ENCODE measurements at places on chromosomes 2 and 18.

GRCh38 chr2:74119912-74120825 lies 27.5 kb downstream of the BOLA3 start:
- peak; percentile 92 for DNase-seq

DNA sequence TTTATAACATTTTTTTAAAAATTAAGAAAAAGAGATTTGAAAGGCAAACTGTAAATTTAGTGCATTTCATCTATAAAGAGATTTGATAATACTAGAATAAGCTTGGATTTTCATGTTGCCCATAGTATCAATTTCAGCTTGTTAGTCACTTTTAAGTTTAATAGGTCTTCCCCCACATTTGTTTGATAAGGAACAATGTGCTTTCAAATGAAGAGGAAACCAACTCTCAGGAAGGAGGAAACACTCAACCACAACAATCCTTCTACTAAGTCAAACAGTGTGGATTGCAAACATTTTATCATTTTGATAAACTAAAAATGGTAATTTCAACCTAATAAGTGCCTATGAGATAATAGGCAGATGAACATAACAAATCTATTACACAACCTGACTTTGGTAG lies 397.1 kb upstream of the CDH20 start:
- DNase-seq = no peak

GRCh38 chr2:77086051-77086450 lies 436.1 kb downstream of the LRRTM4 start:
- no peak for DNase-seq

- peak; percentile 7 for DNase-seq
Observed at GRCh38 chr2:147045113-147045512, 799.7 kb upstream of the ACVR2A start.

DNA sequence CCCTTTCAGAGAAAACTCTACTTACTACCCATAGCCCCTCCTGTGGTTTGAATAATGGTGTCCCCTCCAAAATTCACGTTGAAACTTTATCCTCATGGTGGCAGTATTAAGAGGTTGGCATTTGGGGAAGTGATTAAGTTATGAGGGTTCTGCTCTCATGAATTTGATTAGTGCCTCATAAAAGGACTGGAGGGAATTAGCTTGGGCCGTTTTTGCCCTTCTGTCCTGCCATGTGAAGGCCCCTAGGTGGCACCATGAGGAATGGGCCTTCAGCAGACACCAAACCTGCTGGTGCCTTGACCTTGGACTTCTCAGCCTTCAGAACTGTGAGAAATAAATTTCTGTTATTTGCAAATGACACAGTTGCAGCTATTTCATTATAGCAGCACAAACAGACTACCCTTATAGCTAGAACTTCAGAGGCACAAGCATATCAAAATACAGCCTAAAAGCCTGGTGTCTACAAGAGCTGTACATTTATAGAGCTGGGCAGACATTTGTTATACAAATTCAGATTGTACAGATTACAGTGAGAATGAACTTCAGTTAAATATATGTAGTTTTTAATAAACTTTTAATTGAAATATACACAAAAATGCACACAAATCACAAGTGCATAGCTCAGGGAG lies 2.6 kb upstream of the PTPN2 start:
- DNase-seq = no peak

- DNase-seq = no peak
Observed at GRCh38 chr2:66236067-66236685, 198.7 kb upstream of the MEIS1 start.

- DNase-seq = no peak
Observed at GRCh38 chr2:235007664-235008457, 56.0 kb downstream of the SH3BP4 start.

DNA sequence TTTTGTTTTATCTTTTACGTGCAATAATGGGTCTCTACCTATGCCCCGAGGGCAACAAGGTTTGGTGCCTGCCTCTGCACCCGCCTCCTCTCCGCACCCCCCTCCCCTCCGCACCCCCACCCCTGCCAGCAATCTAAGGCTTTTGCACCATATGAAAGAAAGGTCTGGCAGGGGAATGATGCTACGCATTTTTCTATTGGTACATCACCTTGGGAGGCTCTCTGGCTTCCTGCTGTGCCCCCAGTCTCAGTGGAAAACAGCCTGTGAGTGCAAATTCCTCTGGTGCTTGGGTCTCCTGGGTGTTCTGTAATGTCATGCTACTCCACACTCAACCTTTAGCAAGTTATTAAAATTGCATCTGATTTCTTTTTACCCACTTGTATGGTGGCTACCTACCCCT lies 161.3 kb upstream of the SMAD7 start:
- no peak for DNase-seq

DNA sequence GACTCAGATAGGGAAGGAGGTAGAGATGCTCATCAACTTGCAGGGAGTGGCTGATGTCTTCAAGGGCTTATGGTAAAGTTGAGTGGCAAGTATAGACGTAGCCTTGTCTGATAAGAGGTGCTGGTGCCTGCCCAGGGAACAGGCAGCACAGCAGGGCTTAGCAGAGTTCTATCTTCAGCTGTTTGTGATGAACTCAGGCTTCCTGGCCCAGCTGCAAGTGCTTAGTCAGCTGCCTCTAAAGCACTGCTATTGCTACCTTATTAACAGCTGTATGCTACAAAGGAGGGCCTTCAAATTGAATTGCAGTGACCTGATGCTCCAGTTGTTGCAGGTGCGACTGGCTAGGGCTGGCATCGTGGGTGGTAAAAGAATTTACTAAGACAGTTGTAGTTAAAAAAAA lies 82.1 kb downstream of the TSN start:
- no peak for DNase-seq

- DNase-seq = no peak
Observed at GRCh38 chr2:8298783-8299182, 383.1 kb upstream of the ID2 start.

- DNase-seq = no peak
Observed at GRCh38 chr2:129008055-129008880, 689.6 kb upstream of the HS6ST1 start.

GRCh38 chr2:23519334-23519651 lies 134.3 kb downstream of the KLHL29 start:
- no peak for DNase-seq

DNA sequence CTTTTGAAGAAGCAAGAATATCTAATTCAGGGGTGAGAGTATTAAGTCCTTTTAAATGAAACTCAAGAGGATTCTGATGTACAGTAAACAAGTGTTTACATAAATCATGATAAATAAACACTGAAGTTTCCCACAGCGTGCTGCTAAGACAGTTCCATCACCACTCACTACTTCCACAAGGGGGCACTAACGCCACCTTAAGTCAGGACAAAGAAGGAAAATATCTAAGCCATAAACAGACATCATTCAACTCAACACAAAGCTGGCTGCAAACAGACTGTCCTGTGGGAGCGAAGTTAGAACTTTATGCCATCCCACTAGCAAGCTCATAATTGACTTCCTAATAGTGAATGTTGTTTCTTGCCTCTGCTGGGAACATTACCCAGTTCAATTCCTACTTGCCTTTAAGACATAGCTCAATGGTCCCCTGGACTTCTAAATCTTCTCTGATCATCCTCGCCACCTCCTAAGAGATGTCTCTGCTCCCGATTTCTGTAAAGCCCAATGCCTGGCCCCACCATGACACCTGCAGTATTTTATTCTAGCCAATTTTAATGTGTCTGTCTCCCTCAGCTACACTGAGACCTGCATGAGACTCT lies 36.5 kb downstream of the MRPL44 start:
- peak; percentile 45 for DNase-seq

- DNase-seq = no peak
Observed at GRCh38 chr18:44893045-44893706, 212.5 kb downstream of the SETBP1 start.

GRCh38 chr18:78128004-78128403 lies 851.6 kb upstream of the SALL3 start:
- no peak for DNase-seq

DNA sequence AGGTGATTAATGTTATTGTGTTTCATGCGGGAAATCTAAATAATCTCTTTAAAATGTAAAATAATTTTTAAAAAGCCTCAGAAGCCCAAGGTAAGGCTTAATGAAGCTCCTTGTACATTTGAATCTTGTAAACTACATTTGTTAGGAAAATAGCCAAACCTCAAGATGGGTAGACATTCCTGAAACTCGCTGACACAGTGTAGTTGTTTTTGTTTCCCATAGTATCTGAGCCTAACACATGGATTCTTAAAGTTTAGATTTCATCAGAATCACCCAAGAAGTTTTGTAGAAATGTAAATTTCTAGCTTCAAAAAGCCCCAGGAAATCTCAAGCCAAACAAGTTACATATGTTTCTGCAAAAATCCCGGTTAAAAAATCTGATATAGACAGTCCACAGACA lies 1221.1 kb upstream of the ACVR2A start:
- no peak for DNase-seq

DNA sequence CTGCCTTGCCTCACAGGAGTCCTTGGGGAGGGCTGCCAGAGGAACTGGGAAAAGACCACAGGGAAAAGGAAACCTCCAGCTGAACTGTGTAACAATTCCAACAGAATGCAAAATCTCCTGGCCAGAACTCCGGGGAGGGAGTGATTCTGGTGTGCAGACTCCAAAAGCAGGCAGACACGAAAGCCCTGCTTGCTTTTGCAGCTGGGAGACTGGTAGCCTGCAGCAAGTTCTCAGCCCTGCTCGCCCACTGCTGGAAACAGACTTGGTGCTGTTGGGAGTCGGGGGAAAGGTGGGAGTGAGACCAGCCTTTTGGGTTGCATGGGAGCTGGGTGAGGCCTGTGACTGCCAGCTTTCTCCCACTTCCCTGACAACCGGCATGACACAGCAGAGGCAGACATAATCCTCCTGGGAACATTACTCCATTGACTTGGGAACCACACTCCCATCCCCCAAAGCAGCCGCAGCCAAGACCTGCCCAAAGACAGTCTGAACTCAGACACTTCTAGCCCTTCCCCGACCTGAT lies 26.0 kb upstream of the NMI start:
- no peak for DNase-seq

DNA sequence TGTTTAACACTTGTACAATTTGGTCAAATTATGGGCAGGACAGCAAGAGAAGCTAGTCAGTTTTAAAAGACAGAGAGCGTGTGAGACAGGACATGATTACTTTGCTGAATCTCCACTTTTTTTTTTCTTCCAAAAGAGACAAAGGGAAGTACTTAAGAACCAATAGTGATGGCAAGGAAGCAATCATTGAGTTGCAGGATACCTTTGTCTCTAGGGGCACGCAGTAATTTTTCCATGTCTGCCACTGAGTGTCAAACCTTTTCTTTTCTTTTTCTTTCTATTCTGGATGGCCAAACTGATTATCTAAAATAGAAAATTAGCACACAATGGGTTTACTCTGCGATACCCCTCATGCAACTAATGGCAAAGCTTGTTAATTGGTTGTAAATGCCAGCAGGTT lies 533.0 kb downstream of the PLCL1 start:
- DNase-seq = no peak

GRCh38 chr2:22189893-22190480 lies 1066.2 kb downstream of the TDRD15 start:
- DNase-seq = no peak

DNA sequence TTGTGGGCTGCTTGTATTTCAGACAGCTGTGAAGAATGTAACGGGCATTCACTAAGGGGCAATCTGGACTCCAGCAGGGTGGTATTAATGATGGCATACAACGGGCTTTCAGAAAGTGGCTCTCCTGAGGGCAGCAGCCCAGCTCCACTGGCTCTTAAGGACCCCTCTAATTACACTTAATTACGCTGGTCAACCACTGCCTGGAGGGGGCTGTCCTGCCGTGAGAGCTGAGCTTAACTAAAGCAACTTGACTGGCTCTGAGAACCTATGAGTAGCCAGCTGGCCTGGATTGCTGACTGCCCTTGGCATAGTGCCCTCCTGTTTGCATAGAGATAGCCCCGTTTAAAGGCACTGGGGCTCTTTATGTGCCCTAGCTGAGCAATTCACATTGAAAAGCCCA lies 3.8 kb downstream of the LIPG start:
- DNase-seq = no peak

DNA sequence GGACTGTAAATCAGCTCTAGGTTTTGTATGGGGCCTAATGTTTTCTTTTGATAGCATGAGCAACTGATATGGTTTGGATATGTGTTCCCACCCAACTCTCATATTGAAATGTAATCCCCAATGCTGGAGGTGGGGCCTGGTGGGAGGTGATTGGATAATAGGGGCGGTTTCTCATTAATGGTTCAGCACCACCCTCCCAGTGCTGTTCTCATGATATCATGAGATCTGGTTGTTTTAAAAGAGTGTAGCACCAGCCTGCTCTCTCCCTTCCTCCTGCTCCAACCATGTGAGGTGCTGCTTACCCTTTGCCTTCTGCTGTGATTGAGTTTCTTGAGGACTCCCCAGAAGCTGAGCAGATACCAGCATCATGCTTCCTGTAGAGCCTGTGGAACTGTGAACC lies 140.2 kb upstream of the SKOR2 start:
- no peak for DNase-seq

GRCh38 chr2:8267721-8268120 lies 414.1 kb upstream of the ID2 start:
- no peak for DNase-seq

DNA sequence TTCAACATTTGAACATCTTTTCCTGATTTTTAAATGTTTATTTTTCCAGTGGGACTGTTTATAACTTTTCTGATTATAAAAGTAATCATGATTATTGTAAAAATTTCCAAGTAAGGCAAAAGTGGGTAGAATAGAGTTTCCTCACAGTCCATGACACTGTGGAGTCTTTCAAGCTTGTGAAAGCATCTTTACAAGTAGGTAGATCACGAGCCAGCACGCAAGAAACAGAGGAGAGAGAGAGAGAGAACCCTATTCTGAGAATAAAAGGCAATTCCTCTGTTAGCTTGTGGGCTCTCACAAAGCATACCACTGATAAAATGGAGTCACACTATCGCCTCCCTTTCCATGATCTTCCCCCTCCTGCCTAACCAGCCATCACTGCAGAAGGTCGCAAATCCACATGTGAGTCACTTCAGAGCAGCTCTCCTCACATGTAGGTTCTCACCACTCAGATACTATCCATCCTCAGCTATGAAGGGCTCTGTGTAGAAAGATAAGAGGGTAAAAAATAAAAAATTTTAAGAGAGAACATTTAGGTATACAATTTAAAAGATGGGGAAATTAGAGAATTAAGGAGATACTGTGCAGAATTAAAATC lies 40.3 kb downstream of the AAK1 start:
- no peak for DNase-seq

- DNase-seq = peak; percentile 56
Observed at GRCh38 chr2:229921101-229921891, 513 bp downstream of the TRIP12 start.

GRCh38 chr18:46289931-46290330 lies 185.7 kb downstream of the HAUS1 start:
- no peak for DNase-seq

GRCh38 chr2:238974081-238974480 lies 126.2 kb downstream of the TWIST2 start:
- no peak for DNase-seq

DNA sequence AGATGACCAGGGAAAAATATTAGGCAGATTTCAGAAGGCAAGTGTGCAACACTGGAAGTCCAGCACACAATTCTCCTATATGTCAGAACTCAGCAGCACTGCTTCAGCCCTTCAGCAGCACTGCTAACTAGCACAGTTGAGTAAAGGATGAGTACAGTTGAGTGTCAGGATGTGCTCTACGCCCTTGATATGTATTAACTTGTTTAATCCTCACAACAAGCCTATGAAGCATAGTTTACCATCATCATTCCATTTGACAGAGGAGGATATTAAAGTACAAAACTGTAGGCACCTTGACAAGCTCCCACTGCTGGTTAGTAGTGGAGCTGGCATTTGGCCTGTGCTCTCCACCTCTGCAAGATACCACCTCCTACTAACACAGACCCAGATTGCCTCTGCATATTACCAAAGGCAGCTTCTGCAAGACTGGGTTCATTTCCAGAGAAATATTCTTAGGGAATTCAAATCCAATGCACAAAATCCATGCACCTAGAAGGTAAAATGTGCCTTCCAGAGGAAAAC lies 230.8 kb downstream of the ANAPC1 start:
- no peak for DNase-seq

Data from GM12891 (cell line).